GM12892 (cell line): ENCODE measurements at places on chromosomes 5 and 9.

- no peak for DNase-seq
These were observed 1.9 kb upstream of the RUSC2 start for GRCh38 chr9:35488021-35488420.

GRCh38 chr5:25006734-25007133, 362.0 kb upstream of the CDH10 start:
- no peak for DNase-seq

DNA sequence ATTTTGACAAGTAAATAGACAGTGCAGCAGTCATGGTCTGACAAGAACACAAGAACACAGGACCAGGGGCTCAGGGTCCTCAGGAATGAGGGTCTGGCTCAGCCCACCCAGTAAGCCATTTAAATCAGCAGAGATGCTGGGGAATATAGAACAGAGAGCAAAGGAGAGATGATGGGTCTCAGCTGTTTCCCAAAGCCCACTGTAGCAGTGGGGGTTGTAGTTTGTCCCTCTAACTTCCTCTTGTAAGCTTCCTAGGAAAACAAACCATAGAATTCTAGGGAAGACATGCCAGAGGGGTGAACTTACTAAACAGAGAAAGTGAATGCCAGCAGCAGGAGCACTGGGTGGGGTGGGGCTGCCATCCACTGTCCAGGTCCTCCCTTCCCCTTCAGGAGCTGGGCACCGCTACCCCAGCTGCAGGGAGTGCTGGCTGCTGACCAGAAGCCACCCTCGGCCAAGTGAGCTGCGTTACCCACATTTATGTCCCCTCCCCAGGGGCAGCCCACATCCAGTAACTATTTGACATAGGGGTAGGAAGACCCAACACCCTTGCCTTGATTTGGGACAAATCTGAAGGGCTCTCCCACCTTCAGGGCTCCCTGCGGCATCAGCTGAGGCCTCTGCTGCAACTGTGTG, 41.6 kb downstream of the GABBR2 start:
- no peak for DNase-seq

GRCh38 chr9:23571414-23572104, 254.5 kb downstream of the ELAVL2 start:
- DNase-seq = no peak

DNA sequence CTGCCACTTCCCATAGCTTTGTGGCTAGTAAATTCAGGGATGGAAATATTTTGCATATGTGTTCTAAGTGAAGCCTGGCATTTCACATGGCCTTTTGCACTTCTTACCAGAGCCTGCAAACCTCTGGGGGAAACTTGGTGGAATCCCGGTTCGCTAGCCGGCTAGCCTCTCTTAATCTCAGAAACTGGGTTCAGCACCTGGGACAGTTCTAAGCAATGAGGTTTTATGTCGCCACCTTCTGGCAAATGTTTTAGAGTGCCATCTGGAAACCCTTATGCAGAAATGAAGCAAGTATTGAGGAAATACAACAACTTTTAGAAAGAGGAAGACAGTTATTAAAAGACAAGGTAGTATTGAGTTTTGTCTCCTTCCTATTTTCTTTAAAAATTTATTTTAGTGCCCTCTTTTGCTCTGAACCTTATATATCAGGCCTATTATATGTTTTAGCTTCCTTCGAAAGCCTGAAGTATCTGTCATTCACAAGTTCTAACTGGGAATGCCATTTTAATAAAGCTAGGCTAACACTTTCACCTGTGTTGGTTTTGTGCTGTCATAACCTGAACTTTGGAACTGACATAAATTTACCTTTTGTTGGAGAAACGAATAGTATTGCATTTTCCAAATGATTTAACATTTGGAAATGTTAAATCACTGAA, 963 bp upstream of the HTR1A start:
- no peak for DNase-seq

- no peak for DNase-seq
These were observed 36.1 kb upstream of the MYOT start for GRCh38 chr5:137831526-137831925.

- DNase-seq = no peak
These were observed 79.4 kb downstream of the WWC1 start for GRCh38 chr5:168370831-168371230.

- no peak for DNase-seq
These were observed 27.4 kb upstream of the CEP120 start for GRCh38 chr5:123450640-123451039.

GRCh38 chr9:121930956-121931355, 162.2 kb downstream of the TTLL11 start:
- no peak for DNase-seq

- no peak for DNase-seq
These were observed 34.2 kb downstream of the FOXI1 start for GRCh38 chr5:170139786-170140335.

DNA sequence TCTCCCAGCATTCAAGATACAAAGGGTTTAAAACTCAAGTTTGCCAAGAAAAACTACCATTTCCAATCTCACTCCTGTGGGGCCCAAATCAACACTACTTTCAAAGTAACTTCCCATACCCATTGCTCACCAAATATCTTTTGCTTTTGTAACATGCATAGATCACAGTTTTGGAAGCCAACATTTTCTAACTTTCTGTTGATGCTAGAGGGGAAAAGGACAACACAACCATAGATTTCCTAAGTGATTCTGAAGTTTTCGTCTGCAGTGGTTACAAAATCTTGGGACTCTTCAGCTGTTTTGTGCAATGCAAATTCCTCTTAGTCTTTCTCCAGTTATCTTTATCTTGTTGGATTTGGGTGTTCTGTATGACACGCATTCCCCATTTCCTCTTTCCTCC, 94.1 kb upstream of the PAPPA start:
- no peak for DNase-seq

GRCh38 chr5:121285801-121286521, 565.7 kb upstream of the FTMT start:
- no peak for DNase-seq

- no peak for DNase-seq
These were observed 30.4 kb downstream of the NUDT12 start for GRCh38 chr5:103532086-103532734.

DNA sequence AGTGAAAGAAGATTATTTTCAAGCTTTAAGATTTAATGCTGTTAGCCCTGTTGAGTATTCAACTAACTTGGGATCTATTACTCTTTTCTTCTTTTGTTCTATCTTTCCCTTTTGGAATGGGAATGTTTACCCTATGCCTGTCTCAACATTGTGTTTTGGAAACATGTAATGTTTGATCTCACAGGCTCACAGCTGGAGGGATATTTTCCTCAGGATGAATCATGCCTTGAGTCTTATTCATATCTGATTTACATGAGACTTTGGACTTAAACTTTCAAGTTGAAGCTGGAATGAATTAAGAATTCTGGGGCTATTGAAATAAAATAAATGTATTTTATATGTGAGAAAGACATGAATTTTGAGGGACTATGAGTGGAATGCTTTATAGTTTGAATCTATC, 607.8 kb upstream of the PTGER4 start:
- DNase-seq = no peak
